Activated T-helper 1 cell treated with Interleukin-2 at 50 U/mL for 16 hours (primary cell): ENCODE measurements at places on chromosomes 11 and 22.

DNA sequence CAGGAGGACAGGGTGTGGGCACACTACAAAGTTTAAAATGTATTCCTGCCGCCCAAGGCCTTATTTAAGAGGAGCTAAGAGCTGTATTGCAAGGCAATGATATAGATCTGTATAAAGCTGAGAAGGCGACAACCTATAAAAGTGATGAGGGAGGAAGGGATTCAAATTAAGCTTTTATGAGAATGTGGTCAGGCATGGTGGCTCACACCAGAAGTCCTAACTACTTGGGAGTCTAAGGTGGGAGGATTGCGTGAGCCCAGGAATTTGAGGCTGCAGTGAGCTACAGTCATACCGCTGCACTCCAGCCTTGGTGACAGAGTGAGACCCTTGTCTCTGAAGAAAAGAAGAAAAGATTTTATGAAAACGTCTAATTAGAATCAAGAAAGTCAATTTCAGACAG is 9.7 kb upstream of the GLB1L3 start:
- DNase-seq: no peak

- no peak for DNase-seq
Measured at GRCh38 chr11:130070846-130071200, 1.1 kb downstream of the APLP2 start.

DNA sequence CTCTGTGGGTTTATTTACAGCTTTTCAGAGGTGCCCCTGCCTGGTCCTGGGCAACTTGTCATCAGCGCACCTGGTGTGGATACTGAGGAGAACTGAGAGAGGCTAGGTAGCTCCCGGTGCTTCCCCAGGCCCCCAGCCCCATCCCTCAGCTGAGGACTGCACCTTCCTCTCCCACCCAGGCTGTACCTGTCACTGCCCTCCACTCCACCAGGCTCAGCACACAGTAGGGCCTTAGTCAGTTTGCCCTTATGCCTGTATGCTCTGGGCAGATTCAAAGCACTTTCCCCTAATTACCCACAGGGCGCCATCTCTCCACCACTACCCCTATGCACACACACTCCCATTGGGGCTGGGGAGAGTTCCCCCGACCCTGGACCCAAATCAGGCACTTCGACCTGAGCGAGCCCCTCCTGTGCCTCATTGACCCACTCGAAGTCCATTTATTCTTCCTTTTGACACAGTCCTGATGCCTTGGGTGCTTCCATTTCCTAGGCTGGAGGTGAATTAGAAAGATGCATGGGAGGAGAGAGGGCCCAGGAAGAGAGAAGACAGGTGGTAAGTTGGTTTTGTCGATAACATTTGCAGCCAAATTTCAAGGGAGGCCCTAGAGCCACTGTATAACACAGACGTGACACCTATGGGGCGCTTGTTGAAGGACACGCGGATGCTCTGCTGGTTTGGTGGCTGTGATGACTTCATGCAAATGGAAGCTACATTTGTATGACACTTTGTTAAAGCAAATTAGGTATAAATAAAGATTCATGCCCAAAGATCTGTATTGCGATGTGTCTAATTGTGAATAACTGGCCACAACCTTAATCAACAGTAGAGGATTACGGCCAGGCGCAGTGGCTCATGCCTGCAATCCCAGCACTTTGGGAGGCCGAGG is 13.8 kb upstream of the PICK1 start:
- DNase-seq: no peak

DNA sequence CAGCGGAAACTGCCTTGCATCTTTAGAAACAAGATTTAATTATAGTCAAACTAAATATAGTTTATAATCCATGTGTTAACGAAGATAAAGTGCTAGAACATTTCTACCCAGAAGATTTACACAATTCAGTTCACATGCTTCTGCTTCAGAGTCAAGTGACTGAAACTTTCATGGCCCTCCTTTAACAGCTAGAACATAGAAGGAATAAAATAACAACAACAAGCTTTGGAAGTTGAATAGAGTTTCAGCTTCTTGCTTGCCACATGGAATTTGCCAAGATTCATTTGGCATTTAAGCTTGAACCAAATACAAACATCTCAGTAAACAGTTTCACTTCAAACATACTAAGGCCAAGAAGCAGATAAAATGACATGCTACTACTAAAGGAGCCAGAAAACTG is 676.3 kb upstream of the ANO3 start:
- DNase-seq: no peak

DNA sequence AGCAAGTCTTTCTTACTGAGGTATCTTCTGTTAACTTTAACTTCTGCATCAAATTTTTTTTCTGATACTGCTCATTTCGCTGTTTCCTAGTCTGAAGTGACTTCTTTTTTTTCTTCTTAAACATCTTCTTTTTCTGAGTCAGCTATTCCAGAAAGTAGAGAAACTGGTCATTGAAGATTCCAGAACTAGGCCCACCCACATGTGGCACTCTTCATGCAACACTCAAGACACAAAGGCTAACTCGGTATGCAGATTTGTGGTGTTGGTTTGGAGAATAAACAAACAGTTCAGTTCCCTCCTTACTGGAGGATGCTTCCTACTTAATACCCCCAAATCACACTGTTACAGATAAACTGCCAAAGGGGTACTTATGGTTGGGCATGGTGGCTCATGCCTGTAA is 25.2 kb upstream of the MTCH2 start:
- DNase-seq: no peak

DNA sequence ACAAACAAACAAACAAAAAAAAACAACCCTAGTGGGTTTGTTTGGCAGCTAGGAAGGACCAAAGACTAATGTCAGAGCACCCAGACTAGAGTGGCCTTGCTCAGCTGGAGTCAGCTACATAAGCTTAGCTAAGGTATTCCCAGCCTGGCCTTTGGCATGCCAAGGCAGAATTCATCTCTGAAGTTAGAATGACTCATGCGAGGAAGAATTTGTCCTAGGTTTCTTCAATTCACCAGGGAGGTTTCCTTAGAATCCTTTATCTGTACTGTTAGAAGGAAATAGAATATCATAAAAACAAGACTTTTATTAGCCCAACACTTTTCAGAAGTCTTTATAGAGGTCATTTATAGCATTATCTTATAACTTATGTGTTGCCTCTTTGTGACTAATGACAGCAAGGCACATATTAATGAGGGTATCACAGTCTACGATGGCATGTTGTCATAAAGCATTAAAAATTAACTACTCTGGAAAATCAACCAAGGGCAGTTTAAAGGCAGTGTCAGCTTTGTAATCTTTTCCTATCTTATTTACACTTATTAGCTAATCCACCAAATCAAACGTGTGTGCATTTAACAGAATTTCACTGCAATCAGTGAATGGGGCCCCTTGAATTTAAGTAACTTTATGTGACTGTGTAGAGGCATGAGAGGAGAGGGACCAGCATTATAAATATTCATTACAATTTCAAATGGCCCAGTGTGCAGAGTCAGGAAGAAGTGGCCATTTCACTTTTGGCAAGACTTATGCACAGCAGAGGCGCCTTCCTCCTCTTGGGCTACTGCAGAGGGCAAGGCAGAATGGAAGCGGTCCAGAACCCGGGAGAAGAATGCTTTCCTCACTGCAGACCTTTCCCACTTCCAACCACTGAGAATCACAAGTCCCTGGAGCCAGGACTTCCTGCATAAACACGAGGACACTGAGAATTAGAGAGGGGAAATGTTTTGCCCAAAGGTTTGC is 36.3 kb downstream of the SLC5A1 start:
- no peak for DNase-seq
